AG09309 (cell line): ENCODE measurements at places on chromosomes 4 and X.
A peak's percentile ranks its signal among the peaks of the same experiment; 100 is the strongest.

DNA sequence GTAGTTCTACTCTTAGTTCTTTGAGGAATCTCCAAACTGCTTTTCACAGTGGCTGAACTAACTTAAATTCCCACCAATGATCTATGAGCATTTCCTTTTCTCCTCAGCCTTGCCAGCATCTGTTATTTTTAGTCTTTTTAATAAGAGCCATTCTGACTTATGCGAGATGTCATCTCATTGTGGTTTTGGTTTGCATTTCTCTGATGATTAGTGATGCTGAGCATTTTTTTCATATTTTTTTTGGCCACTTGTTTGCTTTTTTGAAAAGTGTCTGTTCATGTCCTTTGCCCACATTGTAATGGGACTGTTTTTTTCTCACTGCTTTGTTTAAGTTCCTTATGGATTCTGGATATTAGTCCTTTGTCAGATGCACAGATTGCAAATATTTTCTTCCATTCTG, 21.5 kb upstream of the PHKA1 start:
- no peak for DNase-seq

- no peak for DNase-seq
Measured at GRCh38 chr4:111573386-111573785, 571.9 kb upstream of the FAM241A start.

- no peak for DNase-seq
Measured at GRCh38 chrX:49075347-49075746, 1.5 kb upstream of the PRAF2 start.

DNA sequence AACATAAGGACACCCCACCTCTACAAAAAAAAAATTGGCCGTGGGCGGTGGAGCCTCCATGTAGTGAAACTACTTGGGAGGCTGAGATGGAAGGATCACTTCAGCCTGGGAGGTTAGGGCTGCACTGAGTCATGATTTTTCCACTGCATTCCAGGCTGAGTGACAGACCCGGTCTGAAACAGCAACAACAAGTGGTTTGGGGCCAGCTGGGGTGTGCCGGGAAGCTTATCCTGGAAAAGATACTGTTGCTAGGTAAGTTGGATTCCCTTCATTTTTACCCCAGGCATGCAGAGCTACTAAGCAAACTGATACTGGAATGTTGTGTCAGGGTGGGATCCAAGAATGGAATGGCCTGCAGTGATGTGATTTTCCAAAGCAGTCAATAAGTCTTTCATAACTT, 57.0 kb downstream of the XAGE2 start:
- DNase-seq: peak; percentile 21

DNA sequence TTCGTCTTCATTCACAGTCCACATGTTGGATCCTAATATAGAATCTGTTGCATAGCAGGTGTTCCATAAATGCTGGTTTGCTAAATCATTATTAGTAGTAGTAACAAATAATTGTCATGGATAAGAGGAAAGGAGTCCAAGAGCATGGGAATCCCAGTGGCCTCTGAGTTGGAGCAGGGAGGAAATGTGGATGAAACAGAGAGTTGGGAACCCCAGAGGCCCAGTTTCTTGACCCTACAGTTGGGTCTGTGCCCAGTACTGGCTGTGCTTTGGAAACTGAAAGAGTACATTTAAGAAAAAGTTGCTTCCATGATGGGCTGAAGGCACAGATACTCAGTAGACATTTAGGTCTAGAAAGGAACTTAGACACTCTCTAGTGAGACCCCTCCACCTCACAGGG, 149.4 kb upstream of the PSAPL1 start:
- DNase-seq: no peak

DNA sequence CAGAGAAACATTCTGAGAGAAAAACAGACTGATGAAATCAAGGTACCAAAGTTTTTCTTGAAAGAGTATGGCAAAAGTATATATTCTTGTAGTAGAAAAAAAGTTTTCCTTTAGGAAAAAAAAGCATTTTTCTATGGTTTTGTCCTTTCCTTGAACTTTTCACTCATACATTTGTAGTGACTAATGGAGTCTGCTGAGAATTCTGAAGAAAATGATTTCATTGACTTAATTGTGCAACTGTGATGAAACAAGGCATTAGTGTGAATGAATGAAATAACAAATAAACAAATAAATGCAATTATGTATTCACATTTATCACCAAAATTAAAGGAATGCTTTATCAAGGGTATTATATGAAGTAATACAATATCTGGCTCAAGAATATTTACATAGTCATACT, 5.7 kb downstream of the CSN1S1 start:
- no peak for DNase-seq

GRCh38 chr4:96833831-96834230, 993.9 kb downstream of the PDHA2 start:
- no peak for DNase-seq

DNA sequence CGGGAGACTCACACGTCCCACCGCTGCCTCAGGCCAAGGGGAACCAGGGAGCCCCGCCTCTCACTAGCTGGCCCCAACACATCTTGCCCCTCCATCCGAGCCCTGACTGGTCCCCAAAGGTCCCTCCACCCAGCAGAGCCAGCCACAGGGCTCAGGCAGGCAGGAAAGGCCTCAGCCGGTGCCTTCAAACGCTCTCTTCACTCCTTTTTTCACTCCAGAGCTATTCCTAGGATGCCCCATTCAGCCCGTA, 1.5 kb upstream of the ARHGAP4 start:
- DNase-seq: no peak

GRCh38 chr4:176272799-176273198, 3.8 kb upstream of the ASB5 start:
- no peak for DNase-seq

DNA sequence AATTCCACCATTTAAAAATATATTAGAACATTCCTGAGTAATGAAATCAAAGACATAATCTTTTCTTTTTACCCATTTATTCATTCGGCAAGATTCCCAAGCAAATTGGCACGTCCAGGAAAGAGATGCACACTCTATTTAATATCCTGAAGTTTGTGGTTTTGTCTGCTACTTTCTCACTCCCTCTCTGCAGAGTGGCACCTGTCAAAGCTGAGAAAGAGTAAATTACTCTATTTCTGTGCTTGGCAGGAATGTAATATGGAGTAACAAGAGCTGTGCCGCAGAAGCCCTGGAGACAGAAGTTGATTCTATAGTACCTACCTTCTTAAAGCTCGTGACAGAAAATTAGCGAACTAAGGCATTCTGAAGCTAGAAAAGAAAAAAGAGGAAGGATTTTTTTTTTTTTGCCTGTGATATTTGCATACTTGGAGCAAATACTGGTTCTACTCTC, 5.5 kb downstream of the GSTCD start:
- DNase-seq: no peak

DNA sequence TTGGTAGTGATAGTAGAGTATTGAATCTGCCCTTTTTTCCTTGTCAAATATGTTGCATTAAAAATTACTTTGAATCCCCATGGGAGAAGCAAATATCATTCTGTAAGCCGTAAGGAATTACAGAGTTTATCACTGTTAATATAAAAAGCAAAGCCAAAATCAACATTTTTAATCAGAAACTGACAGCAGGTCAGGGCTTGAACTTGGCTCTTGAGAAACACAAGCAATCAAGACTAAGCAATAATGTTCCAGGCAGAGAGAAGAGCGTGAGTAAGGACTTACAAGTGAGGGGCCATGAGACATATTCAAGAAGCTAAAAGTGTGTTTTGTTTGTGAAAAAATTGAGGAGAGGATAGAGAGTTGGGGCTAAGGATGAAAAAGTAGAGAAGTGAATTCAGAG, 68.2 kb downstream of the ARHGAP6 start:
- DNase-seq: no peak

DNA sequence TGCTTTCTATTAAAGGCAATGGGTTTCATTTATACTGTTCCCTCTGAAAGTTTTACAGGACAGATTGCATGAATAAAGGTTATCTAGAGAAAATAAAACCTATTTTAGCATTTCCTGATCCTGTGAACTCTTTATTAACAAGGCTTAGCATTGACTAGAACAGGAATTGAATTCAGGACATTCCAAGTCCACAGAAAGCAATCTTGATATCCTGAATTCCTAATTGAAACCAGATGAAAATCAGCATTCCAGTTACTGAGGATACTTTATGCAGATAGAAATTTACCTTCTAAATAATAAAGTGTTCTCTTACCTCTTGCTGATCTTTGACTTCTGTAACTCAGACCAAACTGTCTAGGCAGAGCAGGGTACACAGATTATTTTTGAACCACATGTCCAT, 151.4 kb downstream of the ZNF518B start:
- no peak for DNase-seq

GRCh38 chr4:185361872-185362271, 33.9 kb downstream of the LRP2BP start:
- no peak for DNase-seq

DNA sequence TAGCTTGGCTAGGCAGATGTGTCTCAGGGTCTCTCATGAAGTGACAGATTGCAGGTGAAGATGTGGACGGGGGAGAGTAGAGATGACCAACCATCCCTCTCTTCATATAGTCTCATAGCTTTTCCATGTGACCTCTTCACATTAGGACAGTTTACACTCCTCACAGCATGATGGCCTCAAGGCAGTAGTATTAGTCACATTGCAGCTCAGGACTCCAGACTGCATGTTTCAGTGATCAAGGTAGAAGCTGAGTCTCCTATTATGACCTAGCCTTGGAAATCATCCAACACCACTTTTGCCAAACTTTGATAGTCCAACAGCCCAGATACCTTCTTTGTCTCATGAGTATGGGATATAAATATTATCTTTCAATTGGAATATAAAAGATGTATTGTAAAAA, 147.7 kb downstream of the GASK1B start:
- no peak for DNase-seq

- no peak for DNase-seq
Measured at GRCh38 chr4:6362243-6362885, 92.7 kb downstream of the WFS1 start.

- DNase-seq: no peak
Measured at GRCh38 chrX:1213971-1214370, 1.5 kb upstream of the CRLF2 start.

- DNase-seq: peak; percentile 3
Measured at GRCh38 chrX:110665223-110666002, 130.2 kb downstream of the CHRDL1 start.
